Activated T-helper 1 cell treated with anti-CD3 and anti-CD28 coated beads, Interleukin-12 subunit alpha, Interleukin-12 subunit beta, Interleukin-2, Interleukin-4 antibody, amounts not matched to agents 30 ng/mL and 10 ng/mL and 1 ng/mL, durations not matched to agents 14 hours and 24 hours and 36 hours (primary cell): ENCODE measurements at places on chromosomes 13 and 19.

DNA sequence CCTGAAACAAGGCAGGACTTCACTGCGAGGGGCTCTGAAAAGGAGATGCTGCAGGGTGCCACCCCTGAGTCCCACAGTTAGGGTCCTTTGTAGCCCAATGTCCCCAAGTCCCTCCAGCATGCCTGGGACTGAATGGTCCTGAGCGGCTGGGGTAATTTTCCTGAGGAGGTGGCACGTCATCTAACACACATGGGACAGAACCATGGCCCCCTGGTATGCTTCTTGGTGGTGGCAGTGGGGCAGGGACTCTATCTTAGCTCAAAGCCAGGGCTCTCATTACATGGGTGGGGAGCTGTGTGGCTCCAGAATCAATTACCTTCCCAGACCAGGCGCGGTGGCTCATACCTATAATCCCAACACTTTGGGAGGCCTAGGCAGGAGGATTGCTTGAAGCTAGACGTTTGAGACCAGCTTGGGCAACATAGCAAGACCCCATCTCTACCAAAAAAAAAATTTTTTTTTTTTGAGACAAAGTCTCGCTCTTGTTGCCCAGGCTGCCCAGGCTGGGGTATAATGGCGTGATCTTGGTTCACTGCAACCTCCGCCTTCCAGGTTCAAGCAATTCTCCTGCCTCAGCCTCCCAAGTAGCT, 7.9 kb upstream of the SLC7A9 start:
- DNase-seq, result no peak

DNA sequence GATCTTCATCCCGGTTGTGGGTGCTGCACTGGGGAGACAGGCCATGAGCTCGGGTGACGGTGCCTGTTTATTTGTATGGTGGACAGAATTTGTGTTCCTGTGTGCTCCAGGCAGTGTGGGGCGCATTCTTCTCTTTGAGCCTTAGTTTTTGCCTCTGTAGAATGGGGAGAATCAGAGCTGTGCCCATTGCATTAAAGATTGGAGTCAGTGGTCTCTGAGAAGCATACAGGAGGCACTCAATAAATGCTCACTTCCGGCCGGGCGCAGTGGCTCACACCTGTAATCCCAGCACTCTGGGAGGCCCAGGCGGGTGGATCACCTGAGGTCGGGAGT, 23.0 kb downstream of the NFIC start:
- no peak for DNase-seq

DNA sequence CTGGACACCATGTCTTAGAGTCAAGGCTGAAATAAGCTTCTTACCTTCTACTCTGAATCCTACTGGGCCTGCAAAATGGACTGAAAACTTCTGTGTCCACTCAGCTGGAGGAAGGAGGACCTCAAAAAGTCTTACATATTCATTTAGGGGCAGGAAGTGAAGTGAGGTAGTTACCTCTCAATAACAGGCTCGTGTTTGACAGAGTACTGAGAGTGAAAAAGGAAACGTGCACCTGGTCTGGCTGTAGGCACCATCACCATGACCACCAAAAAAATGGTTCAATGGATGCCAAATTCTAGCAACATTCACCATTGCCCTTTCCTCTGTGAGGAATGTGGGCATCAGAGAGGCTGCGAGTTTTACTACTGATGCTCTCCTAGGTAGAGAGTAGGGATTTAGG, 176.2 kb downstream of the RFC3 start:
- no peak for DNase-seq

DNA sequence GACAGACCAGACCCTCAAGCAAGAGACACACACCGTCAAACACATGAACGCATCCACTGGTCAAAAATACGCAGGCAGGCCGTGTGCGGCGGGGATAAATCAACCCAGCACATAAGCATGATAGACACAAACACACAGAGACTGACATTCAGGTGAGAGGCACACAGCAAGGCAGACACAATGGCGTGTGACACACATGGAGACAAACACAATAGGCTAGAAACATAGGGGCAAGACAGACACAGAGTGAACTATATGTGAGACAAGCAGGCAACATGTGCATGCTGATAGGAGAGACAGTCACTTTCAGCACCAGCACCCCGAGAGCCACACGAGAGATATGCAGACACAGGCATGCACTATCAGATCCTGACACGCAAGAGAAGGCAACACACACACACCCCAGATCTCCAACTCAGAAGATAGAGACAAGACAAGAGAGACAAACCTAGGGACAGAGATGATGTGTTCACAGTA, 6.9 kb upstream of the JUNB start:
- no peak for DNase-seq

GRCh38 chr13:30292325-30292724, 15.0 kb downstream of the KATNAL1 start:
- no peak for DNase-seq

DNA sequence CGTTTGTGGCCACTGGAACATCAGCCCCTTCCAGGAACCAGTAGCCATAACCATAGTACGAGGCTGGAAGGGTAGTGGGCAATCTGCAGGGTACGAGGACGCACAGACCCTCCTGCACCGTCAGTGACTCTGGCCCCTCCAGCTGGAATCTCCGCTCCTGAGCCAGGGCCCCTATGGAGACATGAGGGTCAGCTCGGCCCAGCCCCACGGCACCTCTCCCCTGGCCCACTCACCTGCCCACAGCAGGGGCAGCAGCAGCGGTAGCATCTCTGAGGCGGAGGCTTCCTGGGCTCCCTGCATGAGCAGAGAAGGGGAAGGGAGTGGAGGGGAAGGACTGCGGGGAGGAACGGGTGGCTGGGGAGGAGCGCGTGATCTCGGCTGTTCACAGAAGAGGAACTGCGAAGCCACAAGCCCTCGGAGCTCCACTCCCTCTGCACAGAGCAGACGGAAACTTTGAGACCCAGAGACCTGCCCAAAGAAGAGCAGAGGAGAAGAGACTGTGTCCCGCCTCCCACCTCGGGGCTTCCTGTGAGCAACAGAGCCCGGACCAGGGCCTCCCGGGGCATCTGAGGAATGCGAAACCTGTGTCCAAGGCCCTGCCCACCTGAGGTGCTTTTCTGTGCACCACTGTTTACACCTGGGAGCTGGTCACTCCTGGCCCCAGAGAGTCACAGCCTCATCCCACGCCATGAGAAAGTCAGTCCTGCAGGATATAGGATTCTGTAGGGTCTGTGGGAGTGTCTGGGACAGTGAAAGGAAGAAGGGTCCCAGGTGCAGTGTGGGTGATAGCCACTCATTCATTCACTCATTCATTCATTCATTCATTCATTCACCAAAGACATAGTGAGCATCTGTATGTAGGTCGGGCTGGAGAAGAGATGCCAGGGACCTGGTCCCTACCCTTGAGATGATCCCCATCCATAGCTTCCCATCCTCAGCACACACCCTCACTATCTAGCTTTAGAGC, at the start of gene SIGLEC6:
SIGLEC6 (minus strand) TSS at position 322 of the 967 bp plus-strand sequence; CDS start at position 300, 22 bp downstream.
- no peak for DNase-seq

DNA sequence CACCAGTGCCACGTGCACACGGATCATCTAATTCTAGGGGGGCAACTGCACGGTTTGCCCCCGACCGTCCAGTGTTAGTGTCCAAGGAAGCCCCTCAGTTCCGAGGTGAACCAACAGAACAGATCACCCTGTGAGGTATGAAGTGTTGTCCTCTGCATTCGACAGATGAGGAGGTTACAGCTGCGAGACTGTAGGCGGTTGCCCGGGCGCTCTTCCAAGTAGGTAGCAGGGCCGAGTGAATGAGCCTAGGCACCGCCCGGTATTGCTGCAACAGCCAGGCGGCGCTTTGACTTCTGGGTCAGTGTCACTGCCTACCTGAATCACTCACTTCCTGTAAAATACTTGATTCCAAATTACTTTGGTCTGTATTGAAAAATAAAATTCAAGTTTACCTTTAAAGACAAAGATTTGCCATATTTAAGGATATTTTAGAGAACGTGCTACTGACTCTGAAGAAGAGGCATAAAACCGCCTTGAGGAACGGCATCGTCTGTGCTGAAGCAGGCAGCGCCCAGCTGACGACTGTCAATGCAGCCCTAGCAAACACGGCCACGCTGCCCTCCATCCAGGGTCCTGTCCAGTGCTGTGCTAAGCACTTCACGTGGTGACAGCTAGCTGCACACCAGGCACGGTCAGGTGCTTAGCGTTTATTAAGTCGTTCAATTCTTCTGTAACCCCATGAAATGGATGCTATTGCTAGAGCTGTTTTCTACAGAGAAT, 19.3 kb upstream of the RASA3 start:
- no peak for DNase-seq

GRCh38 chr13:102195566-102196462, 206.0 kb downstream of the FGF14 start:
- no peak for DNase-seq

DNA sequence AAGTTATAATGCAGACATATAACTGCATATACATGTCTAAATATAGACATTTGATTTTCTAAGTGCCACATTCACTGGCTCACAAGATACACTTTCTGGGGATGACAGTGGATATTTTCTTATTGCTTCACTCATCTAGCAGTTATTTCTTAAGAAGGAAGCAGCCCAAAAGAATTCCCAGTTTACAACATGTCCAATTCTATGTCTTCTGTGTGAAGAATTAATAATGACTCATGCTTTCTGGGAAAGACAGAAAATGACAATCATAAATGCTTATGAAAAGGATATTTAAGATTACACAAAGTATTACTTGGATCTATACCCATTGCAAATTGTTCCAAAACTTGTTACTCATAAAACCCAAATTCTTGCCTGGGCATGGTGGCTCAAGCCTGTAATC, 543.4 kb downstream of the SUCLA2 start:
- DNase-seq, result no peak

- DNase-seq, result no peak
Observed at GRCh38 chr19:4993683-4994082, 24.8 kb downstream of the KDM4B start.

DNA sequence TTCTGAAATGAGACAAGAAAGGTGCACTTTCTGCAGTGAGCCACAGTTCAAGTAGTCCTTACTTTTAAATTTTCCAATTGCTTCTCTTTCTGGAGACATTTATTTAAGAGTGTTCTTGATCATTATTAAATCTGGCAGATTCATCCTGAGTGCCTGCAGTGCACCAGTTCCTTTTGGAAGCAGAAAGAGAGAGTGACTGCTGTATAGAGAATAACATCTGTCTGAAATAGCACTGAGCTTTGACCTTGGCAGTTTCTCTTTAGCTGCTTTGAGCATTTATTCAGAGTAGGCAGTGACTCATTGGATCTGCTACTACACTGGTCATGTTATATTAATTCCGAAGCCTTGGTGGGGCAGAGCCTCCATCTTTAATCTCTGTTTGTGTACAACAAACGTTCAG, 1373.7 kb downstream of the PCDH9 start:
- no peak for DNase-seq

- DNase-seq, result no peak
Observed at GRCh38 chr13:34322014-34322742, 504.2 kb downstream of the RFC3 start.
